HuH-7 (cell line): ENCODE measurements at places on chromosomes 4 and X.

GRCh38 chr4:56681158-56681852 is at the start of gene HOPX:
TSS of gene HOPX (minus strand) at chr4:56681296. CDS start at chr4:56657816, 23,480 bp downstream.
- no peak for DNase-seq

DNA sequence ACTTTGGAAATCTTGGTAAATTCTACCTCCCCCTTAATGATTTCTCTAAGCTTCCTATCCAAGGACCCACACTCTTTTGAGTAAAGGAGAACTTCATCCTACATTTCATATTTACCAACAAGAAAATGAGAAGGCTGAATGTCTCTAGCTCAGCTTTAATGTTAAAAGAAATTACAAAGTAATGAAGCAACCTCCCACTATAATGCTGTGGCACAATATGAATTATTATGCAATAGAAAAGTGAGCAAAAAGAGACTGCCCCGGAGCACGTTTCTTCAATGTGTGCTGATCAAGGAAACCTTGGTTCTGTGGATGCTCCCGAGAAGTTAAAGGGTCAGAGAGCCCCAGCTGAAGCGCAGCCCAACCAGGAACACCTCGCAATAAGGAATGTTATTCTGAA is 9.1 kb upstream of the TBC1D1 start:
- DNase-seq: no peak

GRCh38 chrX:128599632-128600031 is 547.4 kb upstream of the ACTRT1 start:
- no peak for DNase-seq

DNA sequence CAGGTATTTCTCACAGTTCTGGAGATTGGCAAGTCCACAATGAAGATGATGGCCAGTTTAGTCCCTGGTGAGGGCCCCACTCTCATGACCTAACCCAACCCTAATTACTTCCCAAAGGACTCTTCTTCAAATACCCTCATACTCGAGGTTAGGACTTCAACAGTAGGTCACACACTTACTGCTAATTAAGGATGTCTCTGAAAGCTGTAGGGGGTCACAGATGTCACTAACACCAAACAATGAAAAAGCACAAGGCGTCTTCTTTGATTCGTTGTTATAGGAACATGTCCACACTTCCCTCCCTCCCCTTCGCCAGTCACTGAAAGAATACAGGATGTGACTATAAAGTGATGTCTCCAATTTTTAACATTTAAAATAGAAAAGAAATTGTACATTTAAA is 309.7 kb downstream of the PACRGL start:
- DNase-seq: no peak

- DNase-seq: no peak
These were observed 70.6 kb downstream of the ARFIP1 start for GRCh38 chr4:152850377-152850776.

- no peak for DNase-seq
These were observed 43.2 kb downstream of the LRBA start for GRCh38 chr4:150971901-150972300.

DNA sequence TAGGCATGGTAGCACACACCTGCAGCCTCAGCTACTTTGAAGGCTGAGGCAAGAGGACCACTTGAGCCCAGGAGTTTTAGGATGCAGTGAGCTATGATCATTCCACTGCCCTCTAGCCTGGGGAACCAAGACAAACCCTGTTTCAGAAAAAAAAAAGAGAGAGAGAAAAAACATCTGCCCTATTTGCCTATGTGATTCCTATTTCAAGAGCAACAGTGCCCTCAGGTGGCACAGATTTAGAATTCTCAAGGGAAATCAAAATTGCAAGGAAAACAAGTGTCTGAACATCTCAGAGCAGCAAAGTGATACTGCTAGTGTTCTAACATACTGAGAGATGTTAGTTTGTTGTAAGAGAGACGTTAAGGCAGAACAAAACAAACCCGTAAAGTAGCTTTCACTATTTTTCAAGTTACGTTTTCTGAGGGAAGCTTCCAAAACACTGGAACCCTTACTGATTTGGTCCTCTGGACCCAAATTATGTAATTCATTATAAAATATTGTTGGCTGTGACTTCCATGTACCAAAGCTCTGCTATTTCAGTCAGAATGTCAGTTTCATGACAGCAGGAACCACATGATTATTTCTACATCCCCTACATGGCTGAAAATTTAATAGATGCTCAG is 7.9 kb downstream of the BDH2 start:
- DNase-seq: no peak

GRCh38 chr4:106149026-106149425 is 167.0 kb downstream of the TBCK start:
- DNase-seq: no peak

GRCh38 chr4:124710911-124711310 is 1.6 kb downstream of the ANKRD50 start:
- no peak for DNase-seq

- no peak for DNase-seq
These were observed 174.1 kb upstream of the ADAMTS3 start for GRCh38 chr4:72743078-72743477.

- no peak for DNase-seq
These were observed 1.9 kb upstream of the DUSP9 start for GRCh38 chrX:153645151-153645550.

GRCh38 chr4:8307714-8308113 is 38.2 kb downstream of the HTRA3 start:
- no peak for DNase-seq

DNA sequence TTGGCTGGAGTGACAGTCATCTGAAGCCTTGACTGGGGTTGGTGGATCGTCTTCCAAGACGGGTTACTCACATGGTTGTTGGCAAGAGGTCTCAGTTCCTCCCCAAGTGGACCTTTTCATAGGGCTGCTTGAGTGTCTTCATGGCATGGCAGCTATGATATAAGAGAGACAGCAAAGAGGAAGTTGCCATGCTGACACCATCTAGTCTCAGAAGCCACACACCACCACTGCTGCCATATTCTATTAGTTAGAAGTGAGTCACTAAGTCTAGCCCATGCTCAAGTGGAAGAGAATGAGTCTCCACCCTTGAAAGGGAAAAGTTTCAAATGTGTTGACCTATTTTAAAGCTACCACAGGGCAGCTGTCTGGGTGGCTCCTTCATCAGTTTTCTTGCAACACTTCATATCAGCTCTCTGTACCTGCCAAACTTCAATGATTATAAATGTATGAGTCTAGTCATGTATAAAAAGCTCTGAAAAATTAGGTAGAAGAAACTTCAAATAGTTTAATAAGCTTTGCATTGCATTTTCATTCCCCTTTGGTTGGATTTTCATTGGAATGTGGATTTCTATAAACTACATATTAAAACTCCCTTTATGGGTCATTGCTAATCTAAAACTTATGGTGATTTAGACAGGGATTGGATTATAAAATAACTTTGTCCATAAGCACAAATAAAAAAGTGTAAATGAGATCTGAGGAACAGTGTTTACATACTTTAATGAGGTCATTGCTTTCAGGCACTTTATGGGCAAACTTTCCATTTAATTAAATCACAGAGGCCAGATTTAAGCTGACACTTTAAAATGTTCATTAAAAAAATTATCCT is 68.0 kb upstream of the ATXN3L start:
- DNase-seq: no peak

DNA sequence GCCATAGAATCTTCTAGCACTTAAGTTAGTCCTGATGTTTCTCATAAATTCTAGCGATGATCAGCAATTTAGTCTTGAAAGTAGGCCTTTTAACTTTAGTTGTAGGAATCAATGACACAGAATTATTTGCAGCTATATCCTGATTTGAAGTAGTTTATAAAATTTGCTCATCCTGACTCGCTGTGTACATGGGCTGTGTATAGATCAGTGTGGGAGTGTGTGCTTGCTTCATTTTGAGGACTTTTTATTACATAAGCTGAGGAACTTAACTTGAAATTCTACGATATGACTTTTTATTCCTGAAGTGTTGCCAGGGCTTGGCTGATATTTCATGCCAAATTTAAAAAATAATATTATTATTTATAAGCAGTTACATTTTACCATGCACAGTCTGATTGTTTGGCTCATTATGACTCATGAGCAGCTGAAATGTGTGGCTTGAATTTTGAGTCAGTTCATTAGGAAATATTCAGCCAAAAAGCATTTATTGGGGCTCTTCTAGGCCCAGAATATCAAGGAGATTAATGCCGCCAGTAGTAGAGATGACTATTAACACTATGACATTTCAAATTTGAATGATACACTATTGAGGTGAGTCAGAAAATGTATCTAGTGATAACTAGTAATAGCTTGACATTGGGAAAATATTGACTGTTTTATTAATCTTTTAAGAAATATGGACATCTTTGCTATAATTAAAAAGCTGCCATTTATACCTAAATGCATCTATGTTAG is 128.9 kb upstream of the LIMCH1 start:
- no peak for DNase-seq

DNA sequence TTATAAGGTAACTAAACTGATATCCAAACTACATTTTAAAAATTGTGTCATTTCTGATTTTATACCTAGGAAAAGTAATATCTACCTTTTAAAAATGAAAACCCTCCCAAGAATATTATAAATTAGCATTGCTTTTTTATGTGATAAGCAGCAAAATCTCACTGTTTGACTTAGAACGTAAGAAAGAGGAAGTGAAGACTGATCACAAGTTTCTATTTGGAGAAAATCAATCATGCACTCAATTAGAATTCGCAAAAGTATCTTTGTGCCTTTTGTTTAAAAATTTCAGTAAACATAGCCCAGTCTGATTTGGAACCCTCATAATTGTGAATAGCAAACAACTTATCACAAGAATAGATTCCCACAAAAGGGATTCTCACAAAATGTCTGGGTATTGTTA is 142.7 kb downstream of the TENM3 start:
- DNase-seq: no peak
